Activated CD4-positive, CD25-positive, alpha-beta regulatory T cell treated with anti-CD3 and anti-CD28 coated beads, Interleukin-2, amount 50 U/mL, for 16 hours (primary cell): ENCODE measurements at places on chromosomes 3 and 15.

DNA sequence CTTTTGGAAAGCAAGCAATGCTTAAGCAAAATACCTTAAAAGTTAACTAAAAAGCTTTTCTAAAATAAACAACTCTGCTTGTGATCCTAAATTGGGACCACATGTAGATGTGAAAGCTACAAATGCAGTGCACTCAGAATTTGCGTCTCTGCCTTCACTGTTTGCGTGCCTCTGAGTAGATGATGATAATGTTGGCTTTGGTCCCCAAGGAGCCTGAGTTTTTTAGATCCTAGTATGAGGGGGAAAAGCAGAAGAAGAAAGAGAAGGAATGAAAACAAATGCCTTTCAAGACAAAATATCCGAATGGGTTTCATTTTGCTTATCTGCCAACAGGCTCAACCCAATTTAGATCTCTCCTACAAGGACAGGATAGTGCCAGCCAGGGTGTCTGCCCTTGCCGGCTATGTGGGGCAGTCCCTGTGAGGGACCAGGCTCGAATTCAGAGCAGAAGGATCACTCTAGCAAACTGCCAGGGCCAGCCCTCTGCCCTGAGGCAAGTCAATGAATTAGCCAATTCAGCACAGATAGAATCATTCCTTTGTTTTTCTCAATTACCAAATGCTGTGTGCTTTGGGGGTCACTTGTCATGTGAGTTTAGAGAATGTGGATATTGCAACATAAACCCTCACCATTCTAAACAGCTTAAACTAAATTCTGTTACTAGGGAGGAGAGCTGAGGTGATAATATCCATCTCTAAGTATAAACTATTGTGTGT, 28.5 kb downstream of the SCG5 start:
- no peak for DNase-seq

DNA sequence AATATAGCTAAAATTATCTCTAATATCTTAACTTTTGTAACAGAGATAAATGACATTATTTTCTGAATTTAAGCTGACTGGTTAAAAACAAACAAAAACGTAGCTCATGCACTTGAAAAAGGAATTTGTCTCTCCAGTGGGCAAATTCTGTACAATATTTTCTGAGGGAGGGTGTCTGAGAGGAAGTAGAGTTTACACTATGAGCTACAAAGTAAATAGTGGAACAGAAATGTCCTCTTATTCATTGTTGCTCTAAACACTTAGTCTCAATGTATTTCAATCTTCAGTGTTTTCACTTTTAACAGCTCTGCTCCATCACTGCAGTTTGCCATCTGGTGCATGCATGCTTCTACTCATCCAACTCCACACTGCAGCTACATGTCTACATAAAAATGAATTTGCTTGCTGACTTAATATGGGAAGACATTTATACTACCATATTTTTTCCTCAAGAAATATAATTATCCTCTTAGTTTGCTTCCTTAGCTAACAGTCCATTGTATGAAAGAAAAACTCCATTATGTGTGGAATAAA, 817.4 kb upstream of the LMCD1 start:
- no peak for DNase-seq

GRCh38 chr3:11238880-11239279, 33.3 kb upstream of the ATG7 start:
- DNase-seq, result no peak

DNA sequence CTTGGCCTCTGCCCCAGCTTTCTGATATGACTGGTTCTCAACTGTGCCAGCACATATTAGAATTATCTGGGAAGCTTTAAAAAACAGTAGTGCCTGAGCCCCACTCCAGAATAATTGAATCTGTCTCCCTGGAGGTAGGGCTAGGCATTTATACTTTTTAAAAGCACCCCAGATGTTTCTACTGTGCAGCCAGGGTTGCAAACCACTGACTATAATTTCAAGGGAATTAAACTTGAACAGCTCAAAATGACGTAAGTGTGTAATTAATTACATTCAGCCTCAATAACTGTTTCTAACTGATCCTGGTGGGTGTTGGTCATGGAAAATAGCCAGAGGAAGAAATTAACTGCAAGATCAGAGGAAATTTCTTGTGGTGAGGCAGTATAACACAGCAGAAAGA, 4.4 kb upstream of the IRAK2 start:
- no peak for DNase-seq

GRCh38 chr15:91456251-91456718, 356.2 kb downstream of the SV2B start:
- no peak for DNase-seq
